ENCODE measurements at places on chromosomes 3 and 15.

- DNase-seq: no peak
Measured at GRCh38 chr3:23112491-23112890, 90.6 kb upstream of the UBE2E2 start.

DNA sequence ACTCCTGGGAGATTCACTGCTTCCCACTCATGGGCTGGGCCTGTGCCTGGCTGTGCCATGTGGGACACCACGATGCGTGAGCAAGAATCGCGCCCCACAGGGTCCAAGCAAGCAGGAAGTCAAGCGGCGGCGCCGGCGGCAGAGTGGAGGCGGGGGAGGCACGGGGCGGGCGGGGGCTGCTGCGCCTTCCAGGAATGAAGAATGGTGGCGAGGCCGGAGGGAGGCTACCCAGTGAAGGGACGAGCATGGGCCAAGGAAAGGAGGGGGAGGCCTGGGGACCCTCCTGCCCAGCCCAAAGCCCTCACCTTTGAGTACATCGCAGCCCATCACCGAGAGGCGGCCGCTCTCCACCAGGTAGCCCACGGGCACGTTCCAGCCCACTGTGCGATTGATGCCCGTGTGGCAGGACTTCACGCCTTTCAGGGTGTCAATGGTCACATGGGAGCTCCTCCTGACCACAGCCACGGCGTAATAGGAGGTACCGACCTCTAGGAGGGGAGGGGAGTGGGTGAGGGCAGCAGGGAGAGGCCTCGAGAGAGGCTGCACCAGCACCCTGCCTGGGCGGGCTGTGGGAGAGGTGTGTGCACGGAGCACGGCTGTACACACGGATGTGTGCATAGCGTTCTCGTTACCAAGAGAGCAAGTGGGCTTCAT, 5.5 kb downstream of the MELTF start:
- no peak for DNase-seq

- DNase-seq: no peak
Measured at GRCh38 chr3:134447351-134447750, 38.4 kb downstream of the ANAPC13 start.

DNA sequence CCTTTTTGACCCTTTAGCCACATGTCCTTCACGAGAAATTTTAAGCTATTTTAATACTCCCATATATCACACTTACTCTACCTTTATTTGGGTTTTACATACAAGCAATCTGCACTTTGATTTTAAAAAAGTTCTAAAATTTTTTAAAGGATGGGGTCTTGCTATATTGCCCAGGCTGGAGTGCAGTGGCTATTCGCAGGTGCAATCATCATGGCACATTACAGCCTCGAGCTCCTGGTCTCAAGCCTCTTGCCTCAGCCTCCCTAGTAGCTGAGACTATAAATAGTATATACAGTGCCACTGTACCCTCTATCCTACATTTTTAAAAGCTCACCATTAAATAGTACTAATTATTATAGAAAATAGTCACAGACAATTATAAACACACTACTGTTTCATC, 29.9 kb downstream of the NIT2 start:
- DNase-seq: no peak

DNA sequence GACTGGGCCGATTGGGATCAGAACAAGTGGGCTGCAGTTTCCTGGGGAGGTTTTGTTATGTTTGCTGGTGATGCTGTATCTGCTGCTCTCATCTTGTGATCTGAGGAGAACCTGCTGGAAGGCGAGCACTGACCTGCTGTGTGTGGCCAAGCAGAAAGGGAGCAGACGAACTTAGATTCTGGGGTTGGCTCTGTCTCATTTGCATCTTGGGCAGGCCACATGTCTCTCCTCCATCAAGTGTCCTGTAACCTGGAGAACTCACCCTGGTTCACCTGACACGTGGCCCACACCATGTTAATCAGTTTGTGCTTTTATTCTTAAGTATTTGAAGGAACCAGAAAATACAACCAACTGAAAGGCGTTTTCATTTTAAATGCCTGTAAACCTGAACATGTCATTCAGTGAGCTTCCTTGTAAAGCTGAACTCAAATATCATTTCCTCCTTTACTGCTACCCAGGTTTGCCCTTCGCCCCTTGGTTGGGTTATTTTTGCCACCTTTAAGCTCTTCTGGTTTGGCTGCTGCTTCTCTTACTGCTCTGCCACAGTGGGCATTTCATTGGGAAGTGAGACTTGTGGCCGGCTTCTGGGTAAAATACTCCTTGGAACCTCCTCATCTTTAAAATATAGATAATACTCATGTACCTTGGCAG, 33.5 kb upstream of the TRAK1 start:
- DNase-seq: no peak

DNA sequence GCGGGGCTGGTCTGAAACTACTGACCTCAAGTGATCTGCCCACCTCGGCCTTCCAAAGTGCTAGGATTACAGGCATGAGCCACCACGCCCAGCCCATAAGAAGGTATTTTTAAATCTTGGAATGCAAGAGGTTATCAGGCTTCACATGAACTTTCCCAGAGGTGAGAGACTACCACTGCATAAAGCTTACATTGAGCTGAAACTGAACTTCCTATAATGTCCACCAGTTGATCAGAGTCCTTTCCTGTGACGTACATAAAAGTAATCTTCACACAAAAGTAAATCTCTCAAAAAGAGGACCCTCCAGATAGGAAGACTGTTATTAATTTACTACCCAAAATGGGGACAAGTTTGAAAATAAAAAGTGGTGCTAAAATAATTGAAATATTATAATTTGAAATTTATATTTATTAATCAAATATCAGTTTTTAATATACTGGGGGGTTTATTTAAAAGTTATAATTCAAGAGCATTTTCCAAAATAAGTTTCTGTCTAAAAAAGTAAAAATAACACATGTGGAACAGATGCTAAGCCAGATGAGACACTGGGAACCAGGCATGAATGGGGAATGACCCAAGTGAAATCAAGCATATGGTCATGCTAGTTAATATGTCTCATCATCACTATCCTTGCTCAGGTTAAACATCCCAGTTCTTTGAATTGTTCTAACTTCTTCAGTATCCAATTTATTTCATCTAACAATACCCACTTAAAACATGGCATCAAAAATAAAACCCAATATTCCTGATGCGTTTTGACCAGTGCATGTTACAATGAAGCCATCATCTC, 269.9 kb upstream of the UBE2E2 start:
- no peak for DNase-seq

DNA sequence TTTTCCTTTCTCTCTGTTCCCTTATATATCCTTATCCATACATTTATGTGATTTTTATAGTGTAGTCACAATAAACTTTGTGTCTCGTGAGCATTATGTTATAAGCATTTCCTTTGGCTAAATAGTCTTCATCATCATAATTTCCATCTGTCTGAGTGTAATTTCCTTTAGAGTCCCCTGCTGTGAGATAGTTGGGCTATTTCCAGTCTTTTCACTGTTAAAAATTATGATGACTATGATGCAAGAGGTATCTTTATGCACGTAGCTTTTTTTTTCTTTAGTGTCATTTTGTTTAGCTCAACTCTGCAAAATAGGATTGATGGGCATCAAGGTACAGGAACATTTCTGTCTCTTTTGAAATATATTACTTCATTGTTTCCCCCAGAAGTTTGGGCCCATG, 26.9 kb upstream of the CA12 start:
- no peak for DNase-seq

- no peak for DNase-seq
Measured at GRCh38 chr3:156135921-156136638, 15.7 kb downstream of the KCNAB1 start.

DNA sequence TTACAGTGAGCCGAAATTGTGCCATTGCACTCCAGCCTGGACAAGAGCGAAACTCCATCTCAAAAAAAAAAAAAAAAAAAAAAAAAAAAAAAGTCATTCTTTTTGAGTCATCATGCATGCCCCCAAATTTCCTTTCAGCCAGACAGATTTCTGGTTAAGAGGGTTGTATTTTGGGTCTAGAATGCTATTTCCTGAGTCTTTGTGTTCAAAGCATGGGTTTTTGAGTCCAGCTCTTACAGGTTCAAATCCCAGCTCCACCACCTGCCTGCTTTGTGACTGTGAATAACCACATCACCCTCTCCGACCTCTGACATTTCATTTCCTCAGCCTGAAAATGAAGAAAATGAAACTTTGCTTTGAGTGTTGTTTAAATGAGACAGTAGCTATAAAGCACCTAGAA, 9.3 kb upstream of the C15orf61 start:
- DNase-seq: no peak

DNA sequence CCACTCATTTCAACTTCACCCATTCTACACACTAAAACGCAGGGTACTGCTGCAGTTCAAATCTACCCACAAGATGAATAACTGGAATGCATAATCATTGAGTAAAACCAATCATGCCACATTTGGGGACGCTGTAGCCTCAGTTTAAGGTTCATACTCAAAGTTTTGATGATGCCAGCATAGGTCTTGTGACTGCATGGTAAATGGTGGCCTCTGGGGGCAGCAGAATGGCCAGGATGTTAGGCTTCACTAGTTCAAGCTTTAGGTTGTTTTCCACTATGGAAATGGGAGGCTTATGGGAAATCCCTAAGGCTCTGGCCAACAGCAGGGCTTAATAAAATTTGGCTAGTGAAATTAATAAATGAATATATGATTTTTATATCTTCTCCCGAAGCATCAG, 104.3 kb upstream of the TSC22D2 start:
- DNase-seq: no peak

- DNase-seq: no peak
Measured at GRCh38 chr3:105865016-105865623, 3.7 kb downstream of the CBLB start.

Data from activated CD8-positive, alpha-beta memory T cell treated with anti-CD3 and anti-CD28 coated beads for 1 hour (primary cell).